ENCODE measurements at places on chromosomes 3 and 15.

- no peak for DNase-seq
Measured at GRCh38 chr3:194851254-194851653, 165.6 kb downstream of the FAM43A start.

GRCh38 chr3:126517986-126518778, 609 bp upstream of the UROC1 start:
- DNase-seq, result no peak

DNA sequence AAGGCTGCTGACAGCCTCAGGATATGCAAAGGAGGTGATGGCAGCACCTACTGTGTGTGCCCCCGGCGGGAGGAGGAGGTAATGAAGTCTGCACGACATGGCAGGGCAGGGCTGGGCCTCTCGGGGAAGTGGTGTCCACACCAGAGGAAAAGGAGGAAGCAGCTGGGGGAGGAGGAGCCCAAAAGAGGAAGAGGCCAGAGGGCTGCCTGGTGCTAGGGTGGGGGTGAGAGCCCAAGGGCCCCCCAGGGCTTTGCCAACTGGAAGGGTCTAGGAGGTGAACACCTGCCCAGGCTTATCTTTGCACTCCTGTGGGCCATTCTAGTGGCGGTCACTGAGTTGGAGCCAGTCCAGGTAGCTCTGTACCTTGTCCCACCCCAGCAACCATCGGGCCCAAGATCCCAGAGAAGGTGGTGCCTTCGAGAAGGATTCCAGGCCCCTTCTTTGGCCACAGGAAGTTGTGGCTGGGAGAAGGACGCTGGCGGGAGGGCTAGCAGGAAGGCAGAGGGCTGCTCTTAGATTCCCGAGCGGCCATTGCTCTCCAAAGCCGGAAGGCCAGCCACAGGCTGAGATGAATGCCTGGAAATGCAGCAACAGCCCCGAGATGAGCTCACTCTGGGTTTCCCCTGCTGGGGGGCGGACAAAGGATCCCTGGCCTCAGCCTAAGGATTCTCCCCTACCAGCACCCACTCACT, 7.0 kb downstream of the GNAI2 start:
- DNase-seq, result no peak

GRCh38 chr3:183180110-183180783, 17.7 kb upstream of the LAMP3 start:
- DNase-seq, result no peak

DNA sequence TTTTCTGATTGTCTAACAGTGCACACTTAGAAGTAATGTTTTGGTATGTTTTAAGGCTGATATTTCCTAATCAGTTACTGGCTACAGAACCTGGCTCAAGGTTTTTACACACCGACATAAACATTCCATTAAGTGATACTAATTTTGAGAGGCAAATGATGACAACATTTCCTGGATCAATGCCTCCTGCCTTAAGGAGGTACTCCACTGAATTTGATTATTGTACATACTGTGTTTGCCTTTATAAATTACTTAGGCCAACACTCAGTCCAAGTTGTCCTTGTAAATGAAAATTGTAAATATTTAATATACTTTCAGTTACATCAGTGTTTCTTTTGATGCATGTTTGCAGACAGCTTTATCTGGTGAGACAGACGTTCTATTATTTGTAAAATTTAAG, 24.2 kb upstream of the LXN start:
- peak; percentile 51 for DNase-seq

DNA sequence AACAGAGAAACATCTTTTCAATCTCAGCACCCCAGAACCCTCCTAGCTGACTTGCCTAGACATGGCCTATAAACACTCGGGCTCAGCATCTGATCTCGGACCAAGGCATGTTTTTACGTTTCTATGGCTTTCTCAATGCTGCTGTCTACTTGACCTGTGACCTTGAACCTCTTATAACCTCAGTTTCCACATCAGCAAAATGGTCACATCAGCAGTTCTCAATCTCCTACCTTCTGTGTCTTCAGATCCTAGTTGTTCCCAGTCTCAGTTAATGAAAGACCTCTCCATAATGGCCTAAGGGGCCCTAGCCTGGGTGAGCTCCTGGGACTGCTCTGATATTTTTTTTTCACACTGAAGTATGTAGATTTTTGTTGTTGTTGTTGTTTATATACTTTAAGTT, 39.6 kb downstream of the SSUH2 start:
- DNase-seq, result no peak

- DNase-seq, result no peak
Measured at GRCh38 chr15:72797338-72797689, 13.8 kb upstream of the ADPGK start.

GRCh38 chr15:36484038-36484778, 95.2 kb upstream of the CDIN1 start:
- peak; percentile 55 for DNase-seq

- no peak for DNase-seq
Measured at GRCh38 chr3:115806501-115806900, 183.2 kb downstream of the GAP43 start.
